ENCODE measurements at places on chromosomes 1 and 21. TPM values are rescaled to one million over a fixed set of nuclear protein-coding genes. Genes with fewer than 3 reads are reported as not detected.
A peak's percentile ranks its signal among the peaks of the same experiment; 100 is the strongest.

- DNase-seq: peak; percentile 79
These were observed 742 bp downstream of the SH3GLB1 start for GRCh38 chr1:86704972-86705664.

DNA sequence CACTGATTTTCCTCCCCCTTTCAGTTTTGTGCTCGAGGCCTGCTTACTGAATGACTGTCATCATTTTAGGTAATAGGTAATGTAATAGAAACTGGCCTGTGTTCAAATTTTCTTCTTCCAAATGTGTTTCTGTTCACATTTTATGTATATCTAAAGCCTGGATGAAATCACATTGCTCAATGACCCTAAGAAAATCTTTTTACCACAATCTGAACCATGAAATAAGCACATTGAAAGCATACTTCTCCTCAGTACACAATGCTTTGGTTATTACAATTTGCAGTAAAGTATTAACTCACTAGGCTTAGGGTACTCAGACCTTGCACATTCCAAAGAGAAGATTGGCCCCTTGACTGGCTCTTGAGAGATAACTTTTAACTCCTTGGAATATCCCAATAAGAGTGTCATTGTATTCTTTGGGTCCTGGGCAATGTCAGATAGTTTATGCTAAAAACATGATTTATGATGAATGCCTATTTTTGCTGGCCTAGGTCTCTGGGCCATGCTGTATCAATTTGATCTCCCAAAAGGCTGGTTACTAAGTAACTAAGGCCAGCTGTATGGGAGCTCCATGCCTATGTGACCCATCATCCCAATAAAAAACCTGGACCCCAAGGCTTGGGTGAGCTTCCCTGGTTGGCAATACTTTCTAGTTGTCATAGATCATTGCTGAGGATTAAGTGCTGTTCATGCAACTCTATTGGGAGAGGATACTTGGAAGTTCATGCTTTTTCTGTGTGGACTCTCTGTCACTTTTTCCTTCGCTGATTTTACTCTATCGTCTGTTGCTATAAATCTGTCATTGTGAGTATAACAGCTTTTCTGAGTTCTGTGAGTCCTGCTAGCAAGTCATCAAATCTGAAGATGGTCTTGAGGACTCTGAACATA is 293.9 kb downstream of the GRIK1 start:
- no peak for DNase-seq

DNA sequence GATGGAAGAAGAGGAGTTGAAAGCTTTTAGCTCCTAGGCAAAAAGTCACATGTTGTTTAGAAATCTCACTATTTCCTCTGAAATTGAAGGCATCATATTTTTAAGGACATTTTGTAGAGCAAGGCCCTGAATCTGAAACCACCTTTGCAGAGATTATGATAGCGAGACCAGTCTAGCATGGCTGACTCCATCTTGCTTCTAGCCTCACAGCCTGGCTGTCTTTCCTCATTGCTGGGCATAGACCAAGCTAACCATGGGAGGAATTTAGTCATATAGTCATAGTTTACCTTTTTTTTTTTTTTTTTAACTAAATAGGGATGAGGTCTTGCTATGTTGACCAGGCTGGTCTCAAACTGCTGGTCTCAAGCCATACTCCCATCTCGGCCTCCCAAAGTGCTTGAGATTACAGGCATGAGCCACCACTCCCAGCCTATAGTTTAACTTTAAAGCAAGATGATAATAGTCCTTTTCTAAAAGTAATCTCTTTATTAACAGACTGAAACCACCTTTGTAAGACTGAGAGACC is 42.2 kb upstream of the ZNF326 start:
- no peak for DNase-seq

DNA sequence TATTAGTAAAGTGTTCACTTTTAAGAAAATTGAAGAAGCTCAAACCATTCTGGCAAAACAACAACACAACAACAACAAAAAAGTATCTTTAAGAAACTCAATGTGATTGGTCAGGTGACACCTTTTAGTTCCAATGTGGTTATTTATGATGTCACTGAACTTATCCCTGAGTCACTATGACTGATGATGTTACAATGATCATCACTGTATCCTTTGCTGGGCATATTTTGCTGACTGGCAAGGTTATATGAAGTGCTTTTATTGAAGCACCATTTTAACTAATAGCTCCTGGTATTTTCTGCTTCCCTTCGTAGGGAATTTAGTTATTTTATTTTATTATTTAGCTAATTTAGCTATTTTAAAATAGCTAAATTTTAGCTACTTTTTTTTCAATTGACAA is at the start of gene TEX50:
TSS of gene TEX50 (plus strand) at position 223 of the 400 bp plus-strand sequence. CDS start 184 bp downstream, outside the sequence.
- DNase-seq: no peak

- DNase-seq: peak; percentile 53
These were observed 5.6 kb upstream of the TFF3 start for GRCh38 chr21:42320791-42321190.

DNA sequence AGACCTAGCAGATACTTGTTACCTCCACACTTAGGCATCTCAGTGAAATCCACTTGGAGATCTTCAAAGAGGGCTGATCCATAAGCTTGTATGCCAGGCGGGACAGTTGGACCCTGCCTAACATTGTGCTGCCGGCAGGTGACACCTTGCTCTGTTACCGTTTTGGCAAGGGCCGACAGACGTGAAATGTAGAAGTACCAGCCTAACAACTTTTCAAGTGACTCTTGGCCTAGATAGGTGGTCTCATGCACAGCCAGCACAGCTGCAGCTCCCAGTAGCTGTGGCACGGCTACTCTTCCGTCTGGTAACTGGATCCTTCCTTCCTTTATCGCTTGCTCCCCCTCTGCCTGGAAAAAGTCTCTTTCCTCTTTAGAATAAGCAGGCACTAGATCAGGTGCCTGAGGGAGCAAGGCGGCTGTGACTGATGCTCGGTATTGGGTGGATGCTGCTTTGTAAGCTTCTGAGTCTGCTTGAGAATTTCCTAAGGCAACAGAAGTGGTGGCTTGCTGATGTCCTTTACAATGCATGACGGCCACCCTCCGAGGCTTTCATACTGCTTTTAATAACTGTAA is 713.5 kb downstream of the AMY1C start:
- DNase-seq: no peak

DNA sequence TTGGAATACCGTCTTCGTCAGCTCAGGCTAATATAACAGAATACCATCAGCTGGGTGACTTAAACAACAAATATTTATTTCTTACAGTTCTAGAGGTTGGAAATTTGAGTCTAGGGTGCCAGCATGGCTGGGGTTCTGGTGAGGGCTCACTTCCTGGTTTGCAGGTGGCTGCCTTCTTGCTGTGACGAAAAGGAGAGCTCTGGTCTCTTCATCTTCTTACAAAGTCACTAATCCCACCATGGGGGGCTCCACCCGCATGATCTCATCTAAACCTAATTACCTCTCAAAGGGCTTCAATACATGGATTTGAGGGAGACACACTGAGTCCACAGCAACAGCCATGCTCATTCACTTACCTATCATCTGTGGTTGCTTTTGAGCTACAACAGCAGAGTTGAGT is 78.3 kb downstream of the PSMG1 start:
- DNase-seq: no peak

DNA sequence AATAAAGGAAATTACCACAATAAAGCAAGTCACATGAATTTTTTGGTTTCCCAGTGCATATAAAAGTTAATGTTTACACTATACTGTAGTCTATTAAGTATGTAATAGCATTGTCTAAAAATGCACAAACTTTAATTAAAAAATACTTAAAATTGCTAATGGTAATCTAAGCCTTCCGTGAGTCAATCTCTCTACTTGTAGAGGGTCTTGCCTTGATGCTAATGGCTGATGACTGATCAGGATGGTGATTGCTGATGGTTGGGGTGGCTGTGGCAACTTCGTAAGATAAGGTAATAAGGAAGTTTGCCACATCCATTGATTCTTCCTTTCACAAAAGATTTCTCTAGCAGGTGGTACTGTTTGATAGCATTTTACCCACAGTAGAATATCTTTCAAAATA is 466.6 kb upstream of the PROX1 start:
- DNase-seq: no peak

GRCh38 chr1:161962091-161962887 is 61.4 kb downstream of the OLFML2B start:
- DNase-seq: no peak

DNA sequence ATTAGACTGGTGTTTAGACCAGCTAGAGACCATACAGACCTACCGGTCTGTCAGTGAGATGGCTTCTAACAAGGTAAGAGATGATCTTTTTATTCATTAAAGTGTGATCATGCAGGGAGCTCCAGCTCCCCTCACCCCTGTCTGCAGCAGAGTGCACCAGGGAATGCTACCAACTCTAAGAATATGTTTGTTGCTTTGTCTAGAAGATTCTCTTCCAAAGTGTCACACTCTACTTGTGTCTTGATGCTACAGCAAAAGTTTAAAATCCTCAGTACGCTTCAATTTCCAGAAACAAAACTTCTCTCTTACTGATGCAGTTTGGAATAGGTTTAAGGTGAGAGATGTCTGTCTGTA is 201.4 kb upstream of the SGIP1 start:
- no peak for DNase-seq

DNA sequence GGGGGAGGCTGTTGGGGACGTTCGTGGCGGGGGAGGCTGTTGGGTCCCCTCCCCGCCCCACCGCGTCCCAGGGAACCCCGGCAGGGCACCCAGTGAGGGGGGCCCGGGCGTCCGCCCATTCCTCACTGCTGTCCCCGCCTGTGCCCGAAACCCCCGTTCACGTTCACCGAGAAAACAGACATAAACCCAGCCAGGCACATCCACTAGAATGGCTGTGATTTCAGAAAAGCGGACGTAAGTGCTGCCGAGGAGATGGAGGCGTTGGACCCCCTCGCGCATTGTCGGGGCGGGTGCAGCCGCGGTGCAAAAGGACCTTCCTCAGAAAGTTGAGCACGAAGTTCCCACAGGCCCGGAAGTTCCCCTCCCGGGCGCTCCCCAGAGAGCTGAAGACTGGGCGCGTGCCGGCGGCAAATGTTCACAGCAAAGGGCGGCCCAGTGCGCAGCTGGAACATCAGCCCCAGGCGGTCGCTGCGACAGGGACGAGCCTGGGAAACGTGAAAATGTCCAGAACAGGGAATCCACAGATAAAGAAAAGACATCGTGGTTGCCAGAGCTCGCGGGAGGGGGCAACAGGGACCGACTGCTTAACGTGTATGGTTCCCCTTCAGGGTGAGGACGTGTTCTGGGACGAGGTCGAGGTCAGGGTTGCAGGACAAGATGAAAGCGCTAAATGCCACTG is 18.5 kb upstream of the SAMD11 start:
- peak; percentile 81 for DNase-seq

CELA3A gene
- not detected for total RNA-seq

ACTN2 gene
- total RNA-seq: 0.66 TPM

IQCC gene
- 3.9 TPM for total RNA-seq

SRGAP2C gene
- 24.1 TPM for total RNA-seq

ABCG1 gene
- total RNA-seq: 15.6 TPM

IGSF3 gene
- total RNA-seq: 5.3 TPM

All from sigmoid colon (tissue), 7 donors.